ENCODE measurements at places on chromosomes 1 and 21.

GRCh38 chr1:241888232-241888631 is 40.2 kb downstream of the EXO1 start:
- DNase-seq: no peak

DNA sequence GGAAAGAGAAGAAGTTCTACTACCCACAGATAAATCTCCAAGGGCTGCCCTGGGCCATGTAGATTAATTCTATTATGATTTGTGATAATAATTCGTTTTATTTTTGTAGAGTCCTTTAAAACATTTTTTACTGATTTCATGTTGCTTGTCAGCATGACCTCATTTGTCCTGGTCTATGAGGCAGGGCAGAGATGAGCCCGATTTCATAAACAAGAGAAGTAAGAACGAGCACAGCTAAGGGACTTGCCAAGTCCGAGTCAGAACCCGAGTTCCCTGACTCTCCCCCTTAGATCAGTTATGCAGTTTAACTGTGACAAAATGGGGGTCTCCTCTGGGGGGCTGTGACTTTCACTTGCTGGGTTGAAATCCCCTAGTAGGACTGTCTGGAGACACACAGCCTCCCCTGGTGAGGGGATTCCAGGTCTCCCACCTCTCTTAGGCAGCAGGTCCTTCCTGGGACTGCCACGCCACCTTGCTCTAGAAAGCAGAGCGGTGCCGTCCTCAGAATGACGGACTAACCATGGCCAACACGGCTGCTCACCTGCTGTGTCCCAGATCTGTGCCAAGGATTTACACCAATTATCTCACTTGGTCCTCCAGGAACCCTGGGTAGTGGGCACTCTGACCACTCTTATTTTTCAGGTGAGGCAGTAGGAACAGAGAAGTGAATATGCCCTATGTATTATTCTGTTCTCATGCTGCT is 31.0 kb upstream of the SOX13 start:
- DNase-seq: no peak

- no peak for DNase-seq
These were observed 2.5 kb upstream of the OLIG1 start for GRCh38 chr21:33067457-33067856.

DNA sequence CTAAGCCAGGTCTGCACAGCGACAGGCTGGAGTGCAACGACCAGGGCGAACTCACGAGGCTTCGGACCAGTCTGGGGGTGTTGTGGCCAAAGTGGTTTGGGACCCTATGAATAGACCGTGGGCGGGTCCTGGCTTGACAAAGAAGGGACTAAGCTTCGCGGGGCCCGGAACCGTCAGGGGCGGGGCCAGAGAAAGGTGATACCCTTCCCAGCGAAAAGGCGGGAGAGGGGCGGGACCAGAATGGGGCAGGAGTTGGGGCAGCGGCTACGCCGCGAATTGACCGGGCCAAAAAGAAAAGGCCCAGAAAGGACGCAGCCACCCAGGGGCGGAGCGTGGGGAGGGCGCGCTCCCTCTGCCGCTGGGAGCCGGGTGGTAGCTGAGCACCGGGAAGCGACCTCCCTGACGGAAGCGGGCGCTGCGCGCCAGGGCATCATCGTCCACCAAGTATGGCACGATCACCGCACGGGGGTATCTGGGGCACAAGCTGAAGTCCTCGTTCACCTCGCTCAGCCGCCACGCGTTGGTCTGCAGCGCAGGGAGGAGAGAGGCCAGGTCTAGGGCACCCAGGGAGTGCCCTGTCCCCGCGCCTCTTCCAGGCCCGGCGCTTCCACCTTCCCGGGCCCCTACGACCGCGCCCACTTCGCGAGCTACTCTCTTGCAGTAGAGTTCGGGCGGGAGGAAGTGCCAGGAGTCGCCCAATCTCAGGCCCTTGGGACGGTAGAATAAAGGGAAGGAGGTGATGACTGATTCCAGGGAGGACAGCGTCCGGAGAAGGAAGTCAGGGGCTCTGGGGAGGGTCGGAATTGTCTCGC is 6.7 kb upstream of the FAM167B start:
- DNase-seq: no peak

DNA sequence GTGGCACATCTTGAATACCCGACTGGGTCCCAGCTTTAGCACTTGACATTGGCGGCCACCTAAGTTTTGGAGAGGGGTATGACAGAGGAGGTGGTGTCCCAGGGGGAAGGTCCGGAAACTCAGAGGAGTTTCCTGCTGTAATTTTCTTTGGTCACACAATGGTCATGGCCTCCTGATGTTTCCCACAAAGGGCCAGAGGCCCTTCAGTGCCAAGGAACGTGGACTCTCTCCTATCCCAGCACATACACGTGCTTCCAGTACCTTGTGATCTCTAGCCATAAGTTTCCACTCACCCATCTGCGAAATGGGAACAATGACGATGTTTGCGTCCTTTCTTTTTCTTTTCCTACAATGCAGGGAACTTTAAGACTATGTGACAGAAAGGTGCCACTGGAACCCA is 13.2 kb downstream of the CAPN2 start:
- DNase-seq: no peak

DNA sequence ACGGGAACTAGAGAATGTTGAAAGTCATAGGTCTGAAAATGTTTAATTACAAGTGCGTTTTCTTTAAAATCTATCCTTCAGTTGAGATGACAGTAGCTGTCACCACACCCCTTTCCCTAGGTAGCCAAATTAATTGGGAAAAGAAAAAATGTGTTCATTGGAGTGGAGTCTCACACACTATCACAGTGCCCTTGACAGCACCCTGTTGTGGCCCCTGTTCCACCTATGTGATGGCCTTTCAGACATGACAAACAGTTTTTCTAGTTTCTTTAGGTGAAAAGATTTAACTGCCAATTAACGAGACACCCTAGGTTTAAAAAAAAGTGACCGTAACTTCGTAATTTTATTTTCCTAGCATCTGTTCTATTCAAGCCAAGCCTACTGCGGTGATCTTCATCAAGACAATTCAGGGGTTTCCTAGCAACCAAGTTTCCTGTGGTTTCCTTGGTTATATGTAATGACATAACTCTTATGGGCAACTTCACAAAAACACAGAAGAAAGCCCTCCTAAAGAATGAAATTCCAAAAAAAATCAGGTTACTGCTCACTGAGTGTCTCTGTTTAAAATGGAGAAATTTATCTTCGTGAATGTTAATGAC is 298.3 kb downstream of the PDE4B start:
- DNase-seq: no peak

DNA sequence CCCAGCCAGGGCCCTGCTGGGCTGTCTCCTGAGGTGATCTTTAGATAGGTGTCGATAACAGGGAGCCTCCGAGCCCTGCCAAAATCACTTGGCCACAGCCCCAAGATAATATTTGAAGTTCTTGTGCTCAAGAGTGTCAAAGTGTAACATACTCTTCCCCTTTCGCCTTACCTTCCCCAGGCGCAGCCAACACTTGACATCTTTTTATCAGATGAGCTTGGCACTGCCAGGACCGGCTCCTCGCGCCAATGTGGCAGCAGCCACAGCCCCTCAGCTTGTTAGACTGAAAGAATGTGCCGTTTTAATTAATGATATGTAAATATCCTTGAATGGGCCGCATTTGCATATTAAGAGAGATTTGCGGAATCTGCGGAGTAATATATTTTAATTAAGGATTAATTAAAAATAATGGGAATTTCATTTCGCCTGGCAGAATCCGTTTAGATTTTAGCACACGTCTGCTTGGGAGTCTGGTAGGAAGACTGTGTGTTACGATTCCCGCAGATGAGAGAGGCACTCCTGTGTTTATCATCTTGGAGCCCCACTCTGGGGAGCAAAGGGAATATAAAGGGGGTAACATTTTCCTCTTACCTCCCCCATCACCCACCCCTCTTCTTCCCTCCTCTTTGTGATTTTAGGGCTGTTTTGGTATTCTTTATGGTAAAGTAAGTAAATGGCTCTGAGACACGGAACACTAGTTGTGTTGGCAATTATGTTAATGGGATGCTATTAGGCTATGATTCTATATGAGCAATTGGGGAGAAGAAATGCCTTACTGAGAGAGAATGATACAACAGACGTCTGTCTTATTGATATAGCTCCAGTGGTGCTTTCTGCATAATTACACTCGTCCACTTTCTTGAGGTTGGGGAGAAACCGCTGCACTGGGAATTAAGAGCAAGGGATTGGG is 109.8 kb downstream of the PBX1 start:
- DNase-seq: no peak

- DNase-seq: no peak
These were observed 179.9 kb downstream of the DPYD start for GRCh38 chr1:97740891-97741290.

DNA sequence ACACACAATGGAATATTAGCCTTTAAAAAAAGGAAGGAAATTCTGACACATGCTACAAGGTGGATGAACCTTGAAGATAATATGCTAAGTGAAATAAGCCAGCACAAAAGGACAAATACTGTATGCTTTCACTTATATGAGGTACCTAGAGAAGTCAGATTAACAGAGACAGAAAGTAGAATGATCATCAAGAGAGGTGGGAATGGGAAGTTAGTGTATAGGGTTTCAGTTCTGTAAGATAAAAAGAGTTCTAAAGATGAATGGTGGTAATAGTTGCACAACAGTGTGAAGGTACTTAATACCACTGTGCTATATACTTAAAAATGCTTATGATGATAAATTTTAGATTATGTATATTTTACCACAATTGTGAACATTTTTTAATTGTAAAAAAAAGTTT is 7.2 kb downstream of the RPAP2 start:
- DNase-seq: no peak

DNA sequence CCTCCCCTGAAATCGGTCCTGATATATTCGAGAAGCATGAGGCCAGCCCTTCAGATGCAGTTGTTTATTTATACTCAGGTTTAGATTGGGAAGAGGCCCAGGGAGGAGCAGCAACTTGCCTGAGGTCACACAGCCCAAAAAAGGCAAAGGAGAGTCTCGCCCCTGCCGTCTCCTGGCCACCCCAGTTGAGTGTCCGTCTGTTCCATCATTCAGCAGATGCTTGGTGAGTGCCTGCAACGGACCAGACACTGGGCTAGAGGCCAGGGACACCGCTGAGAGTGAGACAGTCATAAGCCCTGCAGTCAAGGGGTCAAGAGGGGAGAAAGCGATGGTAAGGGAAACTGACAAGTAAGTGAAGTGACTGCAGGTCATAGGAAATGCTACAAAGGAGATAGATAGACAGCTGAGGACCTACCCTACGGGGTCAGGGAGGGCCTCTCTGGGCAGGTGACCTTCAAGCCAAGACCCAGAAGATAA is 15.4 kb upstream of the SELENON start:
- DNase-seq: peak; percentile 79

GRCh38 chr1:209227941-209228340 is 355.6 kb upstream of the CAMK1G start:
- no peak for DNase-seq

DNA sequence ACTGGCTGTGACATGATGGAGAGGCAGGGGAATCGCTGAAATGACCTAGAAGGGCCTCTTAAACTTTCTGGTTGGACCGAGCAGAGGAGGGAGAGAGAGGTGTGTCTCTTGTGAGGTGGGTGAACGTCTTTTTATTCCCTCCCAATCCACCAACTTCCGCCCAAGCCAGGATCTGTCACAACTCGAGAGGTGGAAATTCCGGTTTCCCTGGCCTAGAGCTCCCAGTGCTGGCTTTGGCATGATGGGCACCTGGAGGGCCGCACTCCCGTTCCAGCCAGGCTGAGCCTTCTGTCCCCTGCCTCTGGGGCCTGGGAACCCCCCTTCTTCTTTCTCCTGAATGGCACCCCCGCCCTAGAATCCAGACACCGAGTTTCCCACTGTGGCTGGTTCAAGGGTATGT is at the start of gene SEMA4A:
Gene SEMA4A (plus strand): TSS at position 224 of the 400 bp plus-strand sequence. CDS start 994 bp downstream, outside the sequence.
- DNase-seq: no peak

- DNase-seq: no peak
These were observed 3.3 kb downstream of the CNST start for GRCh38 chr1:246569248-246570238.

DNA sequence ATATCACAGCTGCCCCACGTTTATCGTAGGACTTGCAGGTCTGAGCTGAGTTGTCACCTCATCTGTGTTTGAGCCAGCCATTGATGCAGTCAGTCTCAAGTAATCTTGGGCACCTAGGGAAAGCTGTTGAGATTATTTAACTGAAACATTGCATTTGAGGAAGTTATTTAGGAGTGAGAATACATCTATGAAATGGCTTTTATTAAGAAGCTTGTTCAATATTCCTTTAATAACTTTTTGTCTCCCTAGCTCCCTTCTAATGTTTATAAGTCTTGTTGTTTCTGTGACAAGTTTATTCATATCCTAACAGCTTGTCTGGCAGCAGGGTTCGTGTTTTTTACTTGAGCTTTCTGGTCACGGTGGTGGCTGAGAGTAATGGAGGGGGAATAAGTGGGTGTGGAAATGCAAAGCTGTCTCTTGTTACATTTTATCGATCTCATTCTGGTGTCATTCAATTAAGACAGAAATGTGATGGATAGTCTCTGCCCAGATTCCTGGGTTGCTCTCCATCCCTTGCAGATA is 555.9 kb downstream of the USP25 start:
- no peak for DNase-seq

GRCh38 chr1:8109216-8109615 is 83.1 kb upstream of the ERRFI1 start:
- DNase-seq: no peak

- DNase-seq: no peak
These were observed 777.3 kb downstream of the LTN1 start for GRCh38 chr21:28215214-28215954.

GRCh38 chr1:78388275-78388674 is 102.5 kb upstream of the PTGFR start:
- DNase-seq: no peak

DNA sequence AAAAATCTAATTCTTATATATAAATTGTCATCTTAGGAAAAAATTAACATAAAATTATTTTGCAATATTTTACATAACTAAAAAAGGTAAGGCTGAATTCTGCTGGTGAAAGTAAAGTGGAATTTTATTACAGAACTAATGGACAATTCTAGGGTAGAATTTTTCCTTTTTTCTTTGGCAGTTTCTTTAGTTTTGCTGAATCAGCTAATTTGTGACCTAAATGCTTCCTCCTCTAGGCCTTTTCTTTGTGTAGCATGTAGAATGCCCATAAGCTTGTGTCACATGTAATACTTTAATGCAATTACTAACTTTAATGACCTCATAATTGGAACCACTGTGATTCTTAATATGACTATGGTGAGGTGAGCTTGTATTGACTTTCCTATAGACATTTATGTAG is 1378.4 kb upstream of the ADGRL4 start:
- no peak for DNase-seq

GRCh38 chr1:77509051-77509492 is 173.4 kb downstream of the ZZZ3 start:
- DNase-seq: no peak

GRCh38 chr21:27571706-27572105 is 604.8 kb upstream of the ADAMTS5 start:
- DNase-seq: no peak
